SHP77 (cell line): ENCODE measurements at places on chromosomes 5 and 9.

DNA sequence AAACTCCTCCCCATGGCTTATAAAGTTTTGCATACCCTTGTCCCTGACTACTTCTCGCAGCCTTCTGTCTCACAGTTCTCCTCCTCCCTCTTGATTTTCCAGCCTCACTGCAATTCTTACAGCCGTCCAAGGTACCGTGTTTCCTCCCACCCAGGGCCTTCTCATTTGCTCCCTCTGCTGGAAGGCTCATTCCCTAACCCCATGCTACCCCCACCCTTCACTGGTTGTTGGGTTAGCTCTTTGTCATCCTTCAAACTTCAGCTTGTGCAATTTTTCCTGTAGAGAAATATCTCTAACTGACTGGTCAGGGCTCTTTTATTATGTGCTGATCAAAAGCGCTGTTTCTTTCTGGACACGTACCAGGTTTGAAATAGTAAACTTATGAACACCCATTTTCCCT is 329.2 kb downstream of the EBF1 start:
- DNase-seq = peak; percentile 1

DNA sequence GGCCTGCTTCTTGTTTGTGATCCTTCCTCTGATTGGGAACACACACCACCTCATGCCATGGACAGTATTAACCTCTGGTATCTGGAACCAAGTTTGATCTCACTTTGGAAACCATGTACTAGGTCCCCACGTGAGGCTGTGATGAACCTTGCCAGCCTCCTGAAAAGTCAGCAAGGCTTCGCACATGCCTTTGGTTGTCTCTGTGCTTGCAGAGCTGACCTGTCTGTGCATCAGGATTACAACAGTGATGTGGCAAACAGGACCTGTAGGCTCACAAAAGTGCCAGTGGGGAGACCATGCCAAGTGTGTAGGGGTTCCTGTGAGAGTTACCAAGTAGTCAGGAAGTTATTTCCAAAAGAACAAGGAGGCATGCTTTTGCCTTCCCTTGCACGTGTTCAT is 1.4 kb downstream of the ACO1 start:
- DNase-seq = no peak

DNA sequence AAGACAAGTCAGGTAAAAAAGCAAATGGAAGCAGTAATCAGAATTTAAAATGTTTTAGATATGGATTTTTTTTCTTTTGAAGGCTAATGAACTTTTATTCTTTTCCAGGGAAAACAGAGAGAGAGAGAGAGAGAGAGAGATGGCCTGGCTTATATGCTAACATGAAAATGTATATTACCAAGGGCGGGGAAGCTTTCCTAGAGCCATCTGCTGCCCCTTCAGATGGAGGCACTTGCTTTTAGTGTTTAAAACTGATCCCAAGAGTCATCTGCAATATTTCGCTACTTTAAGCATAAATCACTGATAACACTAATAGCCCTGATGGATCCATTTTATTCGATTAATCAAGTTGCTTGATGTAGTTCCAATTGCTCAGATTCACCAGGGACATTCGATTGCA is 186.1 kb upstream of the ADAMTS16 start:
- DNase-seq = no peak

GRCh38 chr5:104370523-104370922 is 807.9 kb upstream of the NUDT12 start:
- DNase-seq = no peak

DNA sequence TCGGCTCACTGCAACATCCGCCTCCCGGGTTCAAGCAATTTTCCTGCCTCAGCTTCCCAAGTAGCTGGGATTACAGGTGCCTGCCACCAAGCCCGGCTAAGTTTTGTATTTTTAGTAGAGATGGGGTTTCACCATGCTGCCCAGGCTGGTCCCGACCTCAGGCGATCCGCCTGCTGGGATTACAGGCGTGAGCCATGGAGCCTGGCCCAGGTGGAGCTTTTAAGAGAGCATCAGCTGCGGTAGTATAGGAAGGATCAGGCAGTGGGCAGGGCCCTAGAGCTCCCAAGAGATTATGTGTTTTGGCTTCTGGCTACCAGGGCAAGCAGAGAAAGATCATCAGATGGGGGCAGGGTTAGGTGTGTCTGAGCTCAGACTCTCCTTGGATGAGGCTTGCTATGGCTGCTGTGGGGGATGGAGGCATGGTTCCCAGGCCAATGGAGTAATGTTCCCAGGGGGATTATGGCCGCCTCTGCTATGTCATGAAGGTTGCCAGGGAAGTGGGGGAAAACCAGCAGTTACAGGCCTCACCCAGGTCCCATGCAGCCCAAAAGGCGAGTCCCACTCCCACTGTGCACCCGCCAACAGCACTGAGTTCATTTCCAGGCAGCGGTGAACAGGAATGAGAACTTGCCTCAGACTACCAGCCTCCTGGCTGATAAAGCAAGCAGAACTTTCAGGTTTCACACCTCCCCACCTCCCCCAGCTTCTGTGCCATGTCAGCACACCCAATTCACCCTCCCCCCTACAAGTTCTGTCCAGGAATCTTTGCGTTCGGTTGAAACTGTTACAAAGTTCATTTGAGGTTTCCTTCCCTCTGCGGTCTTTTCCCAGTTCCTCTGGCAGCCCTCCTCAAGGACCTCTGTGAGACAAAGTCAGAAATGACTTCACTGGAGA is 507.6 kb downstream of the SPATA31D1 start:
- no peak for DNase-seq

GRCh38 chr5:154421868-154422267 is 23.9 kb upstream of the SAP30L start:
- no peak for DNase-seq

DNA sequence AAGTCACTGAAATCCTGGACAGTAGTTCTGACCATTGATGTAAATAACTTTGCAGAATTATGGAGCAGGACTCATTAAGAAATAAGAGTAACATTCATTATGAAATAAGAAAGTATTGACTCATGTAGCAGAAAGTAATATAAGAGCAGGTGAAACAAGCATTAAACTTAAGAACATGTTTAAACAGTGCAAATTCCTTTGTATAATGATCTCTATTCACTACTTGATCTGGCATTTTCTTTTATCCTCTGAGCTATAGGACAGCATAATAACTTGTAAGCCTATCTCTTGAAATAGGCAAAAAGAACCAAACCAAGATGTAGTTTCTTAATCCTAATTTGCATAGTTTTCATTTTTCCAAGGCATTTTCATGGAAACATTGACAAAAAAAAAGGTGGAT is 42.3 kb downstream of the PLGRKT start:
- no peak for DNase-seq

GRCh38 chr5:19240170-19240569 is 747.8 kb downstream of the CDH18 start:
- no peak for DNase-seq

DNA sequence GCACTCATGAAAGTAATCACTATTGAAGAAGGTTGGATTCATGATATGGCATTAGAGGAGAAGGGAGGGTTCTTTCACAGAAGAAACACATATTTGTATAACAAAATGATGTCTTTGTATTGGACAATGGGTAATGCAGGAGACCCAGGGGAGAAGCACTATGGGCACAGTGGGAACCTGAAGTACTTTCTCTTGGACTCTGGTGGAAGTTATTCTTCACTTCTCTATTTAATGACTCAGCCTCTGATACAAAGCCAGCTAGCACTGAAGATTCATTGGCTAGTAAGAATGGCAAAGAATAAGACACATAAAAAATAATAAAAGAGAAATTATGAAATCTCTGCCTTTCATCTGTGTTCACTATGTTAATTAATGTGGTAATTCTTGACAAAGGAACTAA is 149.9 kb upstream of the PRR16 start:
- no peak for DNase-seq

DNA sequence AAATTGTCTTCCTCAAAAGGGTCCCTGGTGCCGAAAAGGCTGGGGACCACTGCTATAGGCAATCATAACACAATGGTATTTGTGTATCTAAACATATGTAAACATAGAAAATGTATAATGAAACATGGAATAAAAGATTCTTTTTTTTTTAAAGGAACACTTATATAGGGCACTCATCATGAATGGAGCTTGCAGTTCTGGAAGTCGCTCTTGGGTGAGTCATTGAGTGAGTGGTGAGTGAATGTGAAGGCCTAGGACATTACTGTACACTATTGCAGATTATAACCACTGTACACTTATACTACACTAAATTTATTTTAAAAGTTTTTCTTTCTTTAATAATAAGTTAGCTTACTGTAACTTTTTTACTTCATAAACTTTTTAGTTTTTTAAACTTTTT is 176.4 kb downstream of the ARRDC3 start:
- no peak for DNase-seq

GRCh38 chr5:7869474-7870136 is 657 bp downstream of the MTRR start:
- DNase-seq = no peak

DNA sequence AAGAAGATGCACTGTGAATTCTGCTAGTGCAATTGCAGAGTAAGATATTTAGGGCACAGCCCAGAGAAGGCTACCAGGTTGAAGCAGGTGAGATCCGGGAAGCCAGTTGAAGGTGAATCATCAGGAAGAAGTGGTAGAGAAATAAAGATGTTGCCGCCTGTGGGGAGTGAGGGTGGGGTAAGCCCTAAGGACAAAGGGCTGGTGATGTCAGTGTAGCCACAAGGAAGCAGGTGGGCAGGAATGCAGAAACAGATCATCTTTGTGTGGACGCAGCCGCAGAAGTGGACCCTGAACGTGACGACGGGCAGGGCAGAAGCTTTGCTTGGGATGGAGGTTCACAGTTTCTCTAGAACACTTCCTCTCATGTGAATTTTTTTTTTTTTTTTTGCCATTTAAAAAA is 164.2 kb downstream of the ACTL7B start:
- DNase-seq = peak; percentile 24

- no peak for DNase-seq
These were observed 3.5 kb downstream of the RXFP3 start for GRCh38 chr5:33939556-33940262.

DNA sequence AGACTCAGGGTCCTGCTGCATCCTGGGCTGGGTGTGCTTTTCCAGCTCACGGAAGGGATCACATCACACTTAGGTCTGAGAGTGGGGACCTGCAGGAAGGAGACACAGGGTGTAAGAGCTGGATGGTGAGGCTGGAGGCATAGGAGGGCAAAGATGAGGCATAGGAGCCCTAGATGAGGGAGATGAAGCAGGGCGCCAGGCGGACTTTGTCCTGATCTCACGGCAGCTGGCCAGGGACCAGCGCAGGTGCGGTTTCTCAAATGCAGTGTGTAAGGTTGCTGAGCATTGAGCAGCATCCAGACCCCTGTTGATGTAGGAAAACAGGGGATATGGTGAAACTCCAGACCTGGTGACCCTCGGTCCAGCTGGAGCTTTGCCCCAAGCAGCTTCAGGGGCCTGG is 156.5 kb downstream of the PSAT1 start:
- no peak for DNase-seq

GRCh38 chr5:79062436-79062835 is 7.0 kb downstream of the DMGDH start:
- no peak for DNase-seq

DNA sequence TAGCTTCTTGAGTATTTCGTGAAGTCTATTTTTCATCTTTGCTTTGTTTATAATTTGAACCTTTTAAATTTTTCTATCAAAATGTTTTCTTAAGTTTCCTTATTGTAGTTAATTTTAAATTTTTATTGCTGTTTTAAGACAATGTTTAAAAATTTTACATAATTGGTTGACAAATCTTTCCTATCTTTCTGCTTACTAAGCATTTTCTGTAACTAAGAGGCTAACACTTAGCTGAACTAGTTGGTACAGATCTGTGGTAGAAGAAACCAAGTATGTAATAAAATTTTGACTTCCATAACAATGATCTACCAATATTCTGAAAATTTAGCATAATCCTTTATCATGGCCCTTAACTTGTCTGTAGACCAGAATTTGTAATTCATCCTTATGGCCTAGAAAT is 32.3 kb upstream of the TNPO1 start:
- no peak for DNase-seq

DNA sequence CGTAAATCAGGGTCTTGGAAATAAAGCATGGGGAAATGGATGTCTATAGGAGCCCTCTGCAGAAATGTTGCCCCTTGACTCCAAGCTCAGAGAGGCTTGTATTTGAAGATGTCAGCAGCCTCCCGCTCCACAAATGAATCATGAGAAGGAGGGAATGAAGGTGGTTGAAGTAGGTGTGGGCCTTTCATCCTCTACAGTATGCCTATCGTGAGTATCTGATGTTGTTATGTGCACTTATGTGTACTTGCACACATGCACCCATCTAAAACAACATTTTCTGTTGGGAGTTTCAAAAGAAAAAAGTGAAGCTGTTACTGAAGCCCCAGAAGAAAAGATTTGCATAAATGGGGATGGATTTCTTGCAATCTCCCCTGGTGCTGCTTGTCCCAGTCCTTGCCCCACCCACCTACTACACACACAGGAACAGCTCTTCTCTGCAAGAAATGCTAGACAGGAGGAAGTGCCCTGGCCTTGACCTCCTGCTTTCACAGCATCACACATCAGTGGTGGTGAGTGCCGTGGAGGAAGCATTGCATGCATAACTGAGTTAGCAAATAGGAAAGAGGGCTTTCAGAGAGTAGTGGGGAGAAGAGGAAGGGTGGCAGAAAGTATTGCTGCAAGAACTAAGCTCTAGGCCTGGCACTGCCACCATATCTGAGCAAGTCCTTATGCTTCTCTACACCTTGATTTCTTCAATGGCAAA is 156.1 kb downstream of the SNX18 start:
- no peak for DNase-seq

- no peak for DNase-seq
These were observed 12.0 kb upstream of the NRARP start for GRCh38 chr9:137313956-137314560.

DNA sequence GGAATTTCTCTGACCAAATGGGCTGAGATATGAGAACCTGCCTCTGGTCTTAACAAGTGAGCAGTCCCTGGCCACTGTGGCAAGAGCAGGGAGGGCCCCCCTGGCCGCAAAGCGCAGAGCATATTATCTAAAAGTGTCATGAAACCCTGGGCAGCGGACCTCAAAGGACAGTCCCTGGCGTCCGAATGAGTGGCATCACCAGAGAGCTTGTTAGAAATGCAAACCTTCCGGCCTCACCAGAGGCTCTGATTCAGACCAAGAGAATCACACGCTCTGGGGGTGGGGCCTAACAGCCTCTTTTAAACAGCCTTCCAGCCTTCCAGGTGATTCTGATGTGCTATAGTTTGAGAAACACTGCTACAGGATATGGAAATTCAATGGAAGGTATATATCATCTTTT is 10.9 kb downstream of the PTPN3 start:
- no peak for DNase-seq

- DNase-seq = peak; percentile 11
These were observed 72.9 kb downstream of the ARHGEF37 start for GRCh38 chr5:149654231-149654630.

DNA sequence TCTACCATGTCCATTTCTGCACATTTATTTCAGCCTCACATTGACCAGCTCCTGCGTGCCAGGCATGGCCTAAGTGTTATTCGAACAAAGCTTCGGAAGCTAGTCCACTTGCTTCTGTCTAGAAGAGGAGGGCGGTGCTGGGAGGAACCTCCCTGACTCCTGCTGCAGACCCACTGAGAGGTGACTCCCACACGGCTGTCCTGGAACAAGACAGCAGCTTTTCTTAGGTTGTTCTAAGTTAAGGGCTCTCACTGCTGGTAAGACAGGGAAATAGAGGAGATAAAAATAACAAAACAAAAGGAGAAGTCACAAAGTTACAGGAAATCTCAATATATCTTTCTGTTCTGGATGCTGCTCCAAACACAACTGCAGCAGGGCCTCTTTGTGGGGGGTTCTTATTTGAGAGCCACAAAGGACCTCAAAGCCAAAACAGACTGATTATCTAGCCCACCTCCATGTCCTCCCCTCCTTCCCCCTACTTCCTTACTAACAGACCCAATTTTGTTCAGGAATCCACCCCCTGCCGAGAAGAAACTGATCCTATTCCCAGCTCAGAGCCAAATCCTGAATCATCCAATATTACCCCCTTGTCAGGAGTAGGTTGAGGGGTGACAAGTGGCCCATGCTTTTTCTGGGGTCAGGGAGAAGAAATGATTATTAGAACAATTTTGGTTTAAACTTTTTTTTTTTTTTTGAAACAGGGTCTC is 28.4 kb upstream of the KCNIP1 start:
- no peak for DNase-seq
